Muscle of leg (tissue), 16 donors: ENCODE measurements at places on chromosomes 2 and 18. TPM values are rescaled to one million over a fixed set of nuclear protein-coding genes. Genes with fewer than 3 reads are reported as not detected.

The PSMA8 gene
- total RNA-seq = not detected

The NEB gene
- total RNA-seq = 1,157 TPM

The GALNT13 gene
- total RNA-seq = 0.31 TPM

The KCNK3 gene
- total RNA-seq = 1.1 TPM

The IL1R2 gene
- 0.18 TPM for total RNA-seq

The TTC27 gene
- total RNA-seq = 19.0 TPM

The TPO gene
- 0.18 TPM for total RNA-seq

The RESP18 gene
- not detected for total RNA-seq

The LIMS3 gene
- total RNA-seq = 2.1 TPM

The ASAP2 gene
- 12.1 TPM for total RNA-seq

The NOTO gene
- not detected for total RNA-seq

The CYBRD1 gene
- 111 TPM for total RNA-seq

The DSC1 gene
- under 0.01 TPM for total RNA-seq

The SULT1C4 gene
- total RNA-seq = 13.3 TPM

The PCGF1 gene
- 11.4 TPM for total RNA-seq

The UGT1A5 gene
- total RNA-seq = not detected

The GLI2 gene
- 6.2 TPM for total RNA-seq

The CNGA3 gene
- 0.40 TPM for total RNA-seq

The CSRNP3 gene
- 15.6 TPM for total RNA-seq
